ENCODE measurements at places on chromosomes 5 and 9. TPM values are rescaled to one million over a fixed set of nuclear protein-coding genes. Genes with fewer than 3 reads are reported as not detected.
A peak's percentile ranks its signal among the peaks of the same experiment; 100 is the strongest.

DNA sequence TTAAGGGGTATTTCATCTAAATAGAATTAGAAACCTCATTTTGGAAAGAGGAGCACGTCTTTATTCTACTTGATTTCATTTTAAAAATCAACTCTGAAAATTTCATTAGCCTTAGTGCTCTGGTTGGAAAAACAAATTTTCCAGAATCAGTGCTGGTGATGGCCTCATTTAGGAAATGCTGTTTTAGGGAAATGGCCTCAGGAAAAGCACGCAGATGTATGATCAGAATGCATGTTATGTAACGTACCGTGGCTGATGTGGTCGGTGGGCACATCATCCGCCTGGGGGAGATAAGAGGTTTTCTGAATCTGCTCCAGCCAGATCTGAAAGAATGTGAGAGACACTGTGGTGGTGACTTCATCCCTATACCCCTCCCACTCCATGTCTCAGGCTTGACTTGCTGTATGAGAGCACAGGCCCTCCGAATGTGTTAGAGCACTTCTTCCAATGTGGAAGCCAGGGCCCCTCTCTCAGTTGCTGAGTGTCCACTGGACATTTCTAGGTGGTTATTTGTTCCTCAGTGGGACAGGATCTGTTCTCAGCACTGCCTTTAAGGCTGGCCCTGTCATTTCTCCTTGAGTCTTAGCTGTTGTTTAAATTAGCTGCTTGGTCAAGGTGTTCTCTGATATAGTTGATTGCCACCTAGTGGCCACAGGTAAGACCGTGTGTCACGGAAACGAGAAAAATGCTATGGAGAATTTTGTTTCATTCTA lies 96.5 kb downstream of the ARHGAP26 start:
- DNase-seq: no peak

DNA sequence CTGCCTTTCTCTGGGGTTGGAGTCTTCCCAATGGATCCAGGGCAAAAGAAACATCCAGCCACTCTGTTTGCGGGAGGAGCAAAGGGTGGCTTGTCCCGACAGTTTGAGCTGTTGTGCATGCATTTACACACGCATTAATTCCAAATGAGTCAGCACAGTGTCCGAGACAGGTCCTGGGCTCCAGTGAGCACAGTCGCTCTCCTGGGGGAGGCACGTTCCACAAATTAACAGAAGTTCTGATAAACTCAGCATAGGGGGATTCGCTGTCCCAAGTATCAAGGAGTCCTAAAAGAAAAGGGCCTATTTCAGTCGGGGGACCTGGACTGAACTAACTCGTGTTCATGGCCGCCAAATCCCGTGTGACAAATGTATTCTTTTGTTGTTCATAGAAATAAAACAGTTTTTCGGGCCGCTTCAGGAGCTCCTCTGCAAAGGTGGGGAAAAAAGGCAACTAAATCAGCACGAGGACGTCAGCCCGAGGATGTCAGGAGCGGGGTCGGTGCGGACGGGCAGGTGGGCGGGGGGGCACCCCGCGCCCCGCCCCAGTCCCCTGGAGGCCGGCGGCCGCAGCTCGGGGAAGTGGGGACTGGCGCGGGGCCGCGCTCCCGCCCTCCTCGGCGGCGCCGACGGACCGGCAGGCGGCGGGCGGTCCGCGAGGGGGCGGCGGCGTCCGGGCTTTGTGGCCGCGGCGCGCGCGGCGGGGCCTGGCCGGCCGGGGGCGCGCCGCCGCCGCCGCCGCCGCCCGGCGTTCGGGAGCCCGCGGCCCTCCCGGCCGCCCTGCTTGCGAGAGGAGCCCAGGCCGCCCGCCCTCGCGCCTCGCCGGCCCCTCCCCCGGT lies at the start of gene MSANTD3:
Gene MSANTD3, plus strand, starts transcription at position 614 of the 836 bp plus-strand sequence. CDS start 14,796 bp downstream, outside the sequence.
- DNase-seq: peak; percentile 77

DNA sequence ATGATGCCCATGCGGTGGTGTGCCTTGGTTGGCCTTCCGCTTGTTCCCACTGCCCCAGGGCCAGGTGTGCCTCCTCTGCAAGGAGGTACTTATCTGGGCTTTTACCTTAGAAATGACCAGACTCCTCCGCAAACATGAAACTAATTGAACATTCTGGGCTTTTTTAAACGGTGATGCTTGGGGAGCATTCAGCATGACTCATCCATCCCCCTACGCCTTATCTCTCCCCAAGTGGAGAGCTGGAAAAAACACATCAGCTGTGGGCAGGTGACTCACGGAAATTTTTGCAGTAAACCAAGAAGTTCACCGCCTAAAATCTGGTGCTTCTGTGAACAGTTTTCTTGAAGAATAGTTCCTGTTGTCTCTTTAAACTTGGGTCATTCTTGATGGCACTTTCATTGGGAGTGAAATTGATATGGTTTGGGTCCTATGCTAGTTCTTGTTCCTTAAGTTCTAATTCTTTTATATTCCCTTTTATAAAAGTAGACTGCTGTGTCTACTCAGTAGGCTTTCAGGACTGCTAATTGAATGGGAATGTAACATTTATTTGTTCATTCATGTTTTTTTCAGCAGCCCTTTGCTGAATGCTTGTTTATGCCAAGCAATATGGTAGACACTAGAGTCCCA lies 39.6 kb downstream of the SFXN1 start:
- DNase-seq: no peak

DNA sequence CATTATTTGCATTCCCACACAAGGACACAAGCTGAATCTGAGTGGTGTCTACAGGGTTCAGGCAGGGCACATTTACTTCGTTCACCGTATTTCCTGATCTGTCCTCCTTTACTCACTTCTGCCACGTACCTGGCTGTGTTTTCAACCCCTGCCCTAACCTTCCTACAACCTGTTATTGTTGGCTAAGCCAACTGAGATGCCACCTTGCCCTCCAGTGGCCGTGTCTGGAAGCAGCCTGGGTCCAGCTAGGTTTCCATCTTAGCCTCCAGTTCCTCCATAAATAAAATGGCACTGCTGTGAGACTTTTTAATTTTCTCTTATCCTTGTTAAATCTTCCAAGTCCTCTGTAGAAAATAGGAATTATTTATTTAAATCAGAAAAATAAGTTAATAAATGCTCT lies 64.8 kb downstream of the ATP10B start:
- no peak for DNase-seq

DNA sequence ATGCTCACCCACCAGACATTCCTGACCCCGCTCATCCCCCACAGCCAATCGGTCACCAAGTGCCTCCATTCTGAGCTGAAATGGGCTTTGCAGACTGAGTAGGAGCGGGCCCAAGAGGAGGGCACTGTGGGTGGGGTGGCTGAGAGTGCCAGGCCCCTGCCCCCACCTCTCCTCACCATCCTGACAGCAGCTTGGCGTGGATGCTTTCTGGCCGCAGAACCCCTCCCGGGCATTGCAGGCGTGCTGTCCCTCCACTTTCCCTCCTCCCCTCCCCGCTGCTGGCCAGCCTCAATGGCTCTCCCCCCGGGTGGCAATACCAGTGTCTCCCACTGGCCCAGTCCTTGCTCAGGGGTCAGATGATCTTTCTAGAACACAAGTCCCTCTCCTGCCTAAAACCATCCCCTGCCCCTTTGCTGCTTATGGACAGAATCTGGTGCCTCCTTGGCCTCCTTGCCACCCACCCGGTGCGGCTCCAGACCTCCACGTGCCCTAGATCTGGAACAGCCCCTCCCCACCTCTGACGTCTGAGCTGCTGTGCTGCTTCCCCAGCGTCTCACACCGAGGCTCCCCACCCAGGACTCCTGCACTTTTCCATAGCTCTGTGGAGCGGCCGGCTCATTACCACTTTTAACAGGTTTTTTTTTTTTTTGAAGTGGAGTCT lies 6.1 kb downstream of the FLT4 start:
- DNase-seq: no peak

DNA sequence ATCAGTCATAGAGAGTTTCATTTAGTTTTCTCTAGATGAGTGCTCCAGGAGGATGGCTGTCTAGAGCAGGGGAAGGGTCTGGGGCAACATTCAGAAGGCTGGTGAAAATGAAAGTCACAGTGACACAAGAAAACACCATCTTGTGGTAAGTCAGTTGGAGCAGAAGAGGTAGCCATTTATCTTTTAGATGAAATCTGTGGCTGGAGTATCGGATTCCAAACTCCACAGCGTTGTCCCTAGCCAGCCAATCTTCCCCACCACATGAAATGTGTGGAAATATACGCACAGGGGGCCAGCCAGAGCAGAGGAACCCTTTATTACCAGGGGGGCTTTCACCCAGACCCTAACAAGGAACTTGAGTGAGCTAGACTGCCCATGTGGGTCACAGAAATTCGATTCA lies 15.9 kb upstream of the TNFAIP8 start:
- DNase-seq: no peak

DNA sequence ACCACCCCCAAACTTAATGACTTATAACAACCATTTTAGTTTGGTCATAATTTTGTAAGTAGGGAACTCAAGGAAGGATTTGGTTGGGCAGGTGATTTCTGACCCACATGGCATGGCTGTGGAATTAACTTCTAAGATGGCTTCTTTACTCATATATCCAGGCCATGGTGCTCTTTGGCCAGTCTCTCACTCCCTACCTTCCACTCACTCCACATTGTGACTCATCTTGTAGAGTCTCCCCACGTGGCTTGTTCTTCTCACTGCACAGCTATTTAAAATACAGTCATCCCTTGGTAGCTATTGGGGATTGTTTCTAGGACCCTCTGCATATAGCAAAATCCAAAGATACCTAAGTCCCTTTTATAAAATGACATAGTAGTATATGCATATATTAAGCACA lies 76.6 kb upstream of the MAST4 start:
- DNase-seq: no peak

DNA sequence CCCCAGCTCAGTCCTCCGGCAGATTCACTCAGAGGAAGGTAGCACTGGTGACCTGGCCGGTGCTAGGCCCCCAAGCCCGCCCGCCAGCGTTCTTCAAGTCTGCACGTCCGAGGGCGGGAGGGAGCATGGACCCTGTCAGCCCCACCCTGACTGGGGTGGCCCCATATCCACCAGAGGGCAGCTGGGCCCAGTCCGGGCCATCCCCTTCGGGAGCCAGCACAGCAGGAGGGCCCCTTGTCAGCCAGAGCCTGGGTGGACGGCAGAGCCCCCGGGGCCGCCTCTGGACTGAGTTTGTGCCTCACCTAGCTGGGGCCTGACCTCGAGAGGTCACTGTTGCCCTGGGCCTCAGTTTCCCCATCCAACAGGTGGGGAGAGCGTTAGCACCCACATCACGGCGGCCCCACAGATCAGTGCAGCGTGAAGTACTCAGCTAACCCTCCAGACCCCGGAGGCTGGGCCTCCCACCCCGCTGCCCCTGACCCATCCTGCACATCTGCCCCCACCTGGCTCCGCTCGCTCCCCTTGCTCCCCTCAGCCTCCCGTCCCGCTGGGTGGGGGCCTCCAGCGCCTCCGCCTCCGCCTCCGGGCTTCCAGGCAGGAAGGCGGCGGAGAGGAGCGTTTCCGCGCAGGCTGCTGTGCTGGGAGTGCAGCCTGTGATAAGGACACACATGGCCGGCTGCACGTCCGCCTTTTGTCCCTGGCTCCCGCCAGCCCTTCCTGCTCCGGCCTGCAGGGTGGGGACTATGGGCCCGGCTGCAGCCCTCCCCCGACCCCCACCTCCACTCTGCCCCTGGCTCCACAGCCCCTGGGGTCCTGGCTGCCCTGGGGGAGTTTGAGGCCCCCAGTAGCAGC lies 16.6 kb upstream of the EGFL7 start:
- no peak for DNase-seq

- DNase-seq: no peak
Observed at GRCh38 chr9:110869931-110870330, 168.3 kb downstream of the LPAR1 start.

DNA sequence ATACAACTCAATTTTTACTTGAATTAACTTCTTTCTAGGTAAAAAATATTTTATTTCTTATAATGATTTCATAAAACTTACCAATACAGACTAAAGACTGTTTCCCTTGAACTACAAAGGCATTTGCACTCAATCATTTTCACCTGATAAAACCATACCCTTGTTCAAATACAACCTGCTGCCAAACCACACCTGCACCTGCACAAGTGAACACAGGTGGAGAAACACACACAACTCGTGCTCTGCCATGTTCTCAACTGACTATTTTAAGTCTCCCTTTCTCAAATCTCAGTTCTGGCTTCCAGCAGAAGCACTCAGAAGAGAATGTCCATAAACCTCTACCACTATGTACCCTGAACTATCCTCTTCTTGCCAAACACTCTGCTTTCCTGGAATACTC lies 1892.1 kb downstream of the MAT2B start:
- no peak for DNase-seq

- DNase-seq: peak; percentile 34
Observed at GRCh38 chr5:178301641-178302040, 69.0 kb upstream of the PHYKPL start.

GRCh38 chr5:59652449-59652848 lies 241.1 kb downstream of the PDE4D start:
- no peak for DNase-seq

DNA sequence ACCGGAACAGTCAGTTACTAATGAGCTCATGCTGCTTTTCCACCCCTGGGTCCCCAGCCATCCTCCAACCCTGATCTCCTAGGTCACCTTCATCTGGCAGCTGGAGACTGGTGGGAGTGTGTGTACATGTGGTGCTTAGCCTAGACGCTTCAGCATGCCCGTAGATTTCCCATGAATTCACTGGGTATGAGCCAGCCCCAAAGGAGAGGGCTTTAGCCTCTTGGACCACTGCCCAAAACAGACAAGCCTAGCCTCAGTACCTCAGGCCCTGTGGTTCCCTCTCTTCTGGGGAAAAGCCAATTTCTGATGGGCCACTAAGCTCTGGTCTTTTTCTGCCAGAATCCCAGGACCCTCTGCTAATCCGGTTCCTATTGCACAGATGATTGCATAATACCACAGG lies 48.0 kb upstream of the ASTN2 start:
- DNase-seq: no peak

DNA sequence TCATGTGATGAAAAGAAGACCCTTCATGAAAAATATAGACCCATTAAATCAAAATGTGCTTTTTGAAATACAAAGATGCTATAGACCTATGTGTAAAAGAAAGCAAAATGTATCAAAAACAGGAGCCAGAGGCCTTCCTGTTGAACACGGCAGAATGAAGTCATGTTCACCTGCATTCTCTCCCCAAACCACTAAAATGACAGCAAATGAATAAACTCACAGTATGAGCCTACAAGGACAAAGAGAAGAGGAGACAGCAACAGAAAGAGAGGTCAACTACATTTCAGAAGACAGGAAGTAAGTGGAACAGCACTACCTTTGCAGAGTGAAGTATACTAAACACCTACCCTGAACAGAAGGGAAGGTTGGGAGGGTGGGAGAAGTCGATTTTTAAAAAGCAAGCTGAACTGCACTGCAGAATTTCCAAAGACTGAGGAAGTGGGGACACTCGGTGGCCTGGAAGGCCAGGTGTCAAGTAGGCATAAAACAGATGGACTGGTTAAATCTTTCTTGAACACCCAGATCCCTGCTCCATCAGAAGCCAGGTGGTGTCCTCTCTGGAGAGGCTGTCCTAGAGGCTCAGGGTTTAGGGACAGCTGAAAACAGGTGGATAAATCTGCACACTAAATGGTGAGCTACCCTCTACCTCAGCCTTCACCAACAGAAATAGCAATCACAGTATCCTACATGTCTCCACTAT lies 48.9 kb downstream of the MED27 start:
- DNase-seq: no peak

CEL gene
- 0.36 TPM for total RNA-seq

DOK3 gene
- total RNA-seq: 5.8 TPM

SLC6A7 gene
- total RNA-seq: not detected

ASS1 gene
- 65.8 TPM for total RNA-seq

HRCT1 gene
- total RNA-seq: 6.4 TPM

NEUROG1 gene
- total RNA-seq: not detected

CDH10 gene
- 0.33 TPM for total RNA-seq

GLRA1 gene
- not detected for total RNA-seq

SLC2A6 gene
- total RNA-seq: 1.4 TPM

COL15A1 gene
- total RNA-seq: 21.4 TPM

PDE6A gene
- not detected for total RNA-seq

SLC4A9 gene
- not detected for total RNA-seq

DIPK1B gene
- 12.2 TPM for total RNA-seq

IQGAP2 gene
- total RNA-seq: 17.4 TPM

Measured in sigmoid colon (tissue), 7 donors.